Stimulated activated CD4-positive, alpha-beta T cell treated with anti-CD3 and anti-CD28 coated beads, Interleukin-15, amount 100 ng/mL, for 24 hours (primary cell): ENCODE measurements at places on chromosomes 6 and 20.

GRCh38 chr6:68728159-68728979, 93.3 kb downstream of the ADGRB3 start:
- DNase-seq, result no peak

- DNase-seq, result no peak
Observed at GRCh38 chr6:25900843-25901242, 26.8 kb upstream of the SLC17A3 start.

- DNase-seq, result no peak
Observed at GRCh38 chr6:167705211-167705750, 121.4 kb upstream of the AFDN start.

DNA sequence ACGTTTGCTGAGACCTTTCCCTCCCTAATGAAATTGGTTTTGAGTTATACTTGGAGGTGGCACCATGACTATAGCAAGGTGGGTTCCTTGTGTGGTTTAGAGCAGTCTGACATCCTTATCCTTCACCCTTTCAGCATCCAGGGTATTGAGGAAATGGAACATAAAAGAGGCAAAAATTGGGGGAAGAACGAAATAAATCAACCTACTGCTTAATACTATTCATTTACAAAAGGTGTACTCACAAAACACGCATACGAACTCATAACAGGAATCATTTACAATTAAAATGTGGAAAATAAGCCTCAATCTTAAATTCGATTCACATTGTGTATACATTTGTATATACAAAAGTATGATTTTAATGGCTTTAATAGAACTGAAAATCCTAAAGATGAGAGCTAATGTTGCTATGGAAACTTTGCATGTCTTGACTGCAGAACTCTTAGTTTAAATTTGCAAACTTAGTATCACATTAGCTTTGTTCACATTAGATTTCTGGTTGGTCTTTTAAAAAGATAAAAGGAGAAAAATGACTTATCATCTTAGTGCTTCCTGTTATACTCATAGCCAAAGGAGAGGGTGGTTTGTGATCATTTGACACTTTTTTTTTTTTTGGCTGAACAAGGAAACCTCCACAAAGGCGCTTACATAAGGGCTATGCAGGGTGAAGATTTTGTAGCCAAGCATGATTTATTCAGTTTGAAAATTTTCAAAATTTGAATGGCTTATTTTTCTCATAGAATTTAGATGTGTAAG, 76.1 kb upstream of the ATXN1 start:
- DNase-seq, result no peak

DNA sequence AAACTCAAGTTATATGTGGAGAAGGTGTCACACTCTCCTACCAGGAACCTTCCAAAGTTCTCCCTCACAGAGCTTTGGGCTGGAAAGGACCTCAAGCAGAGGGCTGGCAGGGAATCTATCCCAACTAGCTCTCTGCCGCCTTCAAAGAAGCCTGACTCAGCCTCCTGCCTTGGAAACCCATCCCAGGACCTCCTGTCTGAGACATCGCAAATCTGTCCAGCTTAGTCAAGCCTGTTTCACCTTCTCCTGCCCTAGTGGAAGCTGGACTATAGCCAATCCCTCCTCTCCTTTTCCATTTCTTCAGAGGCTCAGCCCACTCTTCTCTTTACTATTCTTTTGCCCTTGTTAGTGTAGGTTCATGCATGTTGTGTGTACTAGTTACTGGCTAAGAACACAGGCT, 48.2 kb upstream of the FOXP4 start:
- DNase-seq, result no peak

DNA sequence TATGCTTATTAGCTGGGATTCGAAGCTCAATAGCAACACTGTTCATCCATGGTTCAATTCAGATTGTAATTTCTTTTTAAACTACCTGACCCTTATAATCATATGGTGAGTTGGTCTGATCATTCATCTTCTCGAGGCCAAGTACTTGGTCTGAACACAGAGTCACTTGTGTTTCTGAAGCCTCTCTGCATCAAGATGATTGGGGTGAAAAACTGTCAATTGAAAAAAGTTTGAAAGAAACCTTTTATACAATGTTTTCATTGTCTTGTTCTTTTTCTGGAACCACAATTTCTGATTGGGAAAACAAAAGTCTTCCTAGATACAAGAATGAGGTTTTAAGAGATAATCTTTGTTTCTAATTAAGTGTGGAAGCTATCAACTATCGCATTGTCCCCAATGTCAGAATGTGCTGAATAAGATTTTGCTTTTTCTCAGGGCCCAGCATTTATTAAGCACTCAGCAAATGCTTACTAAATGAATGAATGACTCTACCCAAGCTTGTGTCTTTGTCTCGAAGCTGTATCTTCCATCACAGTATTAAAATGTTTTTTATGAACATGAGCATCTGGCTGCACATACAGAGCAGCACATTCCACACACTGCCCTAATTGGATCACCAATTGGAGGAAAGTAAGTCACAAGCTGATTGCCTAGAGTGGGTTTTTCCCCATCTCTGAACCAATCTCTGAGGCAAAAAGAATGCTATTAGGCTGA, 45.0 kb upstream of the MOXD1 start:
- DNase-seq, result no peak

DNA sequence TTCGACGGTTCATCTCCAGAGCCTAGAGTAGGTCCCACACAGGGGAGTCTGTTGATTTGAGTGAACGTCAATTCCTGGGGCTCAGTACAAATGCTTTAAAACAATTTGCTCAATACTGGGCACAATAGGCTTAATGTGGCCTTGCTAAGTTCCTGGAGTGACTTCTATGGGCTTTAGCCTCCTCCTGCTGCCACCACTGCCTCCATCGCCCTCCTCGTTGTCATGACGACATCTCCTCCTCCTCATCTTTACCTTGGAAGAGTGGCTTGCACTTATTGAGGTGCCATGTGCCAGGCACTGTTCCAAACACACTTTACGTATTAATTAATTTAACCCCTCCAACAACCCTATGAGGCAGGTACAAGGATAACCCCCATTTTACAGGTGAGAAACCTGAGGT, 11.8 kb upstream of the ZMYND8 start:
- no peak for DNase-seq

DNA sequence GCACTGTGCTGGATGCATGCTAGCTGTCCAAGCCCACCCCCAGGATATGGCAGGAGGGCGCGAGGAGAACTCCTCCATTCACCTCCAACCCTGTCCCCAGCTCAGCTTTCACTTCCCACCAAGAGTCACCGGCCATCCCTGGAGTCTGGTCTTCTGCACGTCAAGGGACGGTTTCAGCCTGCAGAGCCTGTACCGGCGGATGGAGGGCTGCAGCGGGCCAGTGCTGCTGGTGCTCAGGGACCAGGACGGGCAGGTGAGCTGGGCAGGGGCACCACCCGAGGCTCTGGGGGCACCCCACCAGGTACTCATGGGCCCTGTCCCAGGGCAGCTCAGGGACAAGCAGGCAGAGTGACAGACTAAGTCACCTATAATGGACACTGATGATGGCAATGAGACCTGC, 3.0 kb downstream of the TLDC2 start:
- DNase-seq, result no peak

- DNase-seq, result no peak
Observed at GRCh38 chr6:106421496-106421895, 61.0 kb downstream of the CRYBG1 start.

- no peak for DNase-seq
Observed at GRCh38 chr6:137780447-137781034, 86.5 kb upstream of the TNFAIP3 start.

DNA sequence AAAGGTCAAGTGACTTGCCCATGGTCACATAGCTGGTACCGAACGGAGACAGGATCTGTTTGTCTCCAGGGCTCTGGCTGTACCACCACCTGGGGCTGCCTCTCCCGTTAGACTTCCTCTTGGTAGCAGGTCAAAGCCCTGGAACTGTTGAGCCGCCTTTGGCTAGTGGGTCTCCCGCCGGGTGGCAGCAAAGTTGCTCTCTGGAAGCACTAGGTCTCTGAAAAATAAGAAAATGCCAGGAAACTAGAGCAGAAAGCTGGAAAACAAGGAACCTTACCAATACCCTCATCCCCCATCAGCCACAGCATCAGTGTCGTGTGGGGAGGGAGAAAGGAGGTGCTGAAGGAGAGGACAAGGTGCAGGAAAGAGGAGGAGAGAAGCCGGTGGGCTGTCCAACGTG, 291.0 kb upstream of the SUPT3H start:
- DNase-seq, result no peak

DNA sequence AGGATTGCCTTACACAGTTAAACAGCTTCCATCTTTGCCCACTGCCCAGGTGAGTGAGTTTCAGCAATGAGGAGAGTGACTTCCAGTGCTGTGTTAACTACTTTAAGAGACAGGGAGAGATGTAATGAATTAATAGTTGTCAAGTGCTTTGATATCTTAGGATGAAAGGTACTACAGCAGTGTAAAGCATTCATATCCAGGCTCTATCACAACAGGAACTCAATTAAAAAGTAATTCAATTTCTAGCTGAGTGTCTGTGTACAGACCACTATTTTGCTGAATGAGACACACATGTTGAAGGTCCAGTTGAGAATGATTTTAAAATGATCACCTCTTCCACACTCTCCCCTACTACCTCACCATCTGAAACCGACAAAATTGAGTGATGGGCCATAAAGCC, 70.7 kb upstream of the BEND3 start:
- DNase-seq, result no peak

DNA sequence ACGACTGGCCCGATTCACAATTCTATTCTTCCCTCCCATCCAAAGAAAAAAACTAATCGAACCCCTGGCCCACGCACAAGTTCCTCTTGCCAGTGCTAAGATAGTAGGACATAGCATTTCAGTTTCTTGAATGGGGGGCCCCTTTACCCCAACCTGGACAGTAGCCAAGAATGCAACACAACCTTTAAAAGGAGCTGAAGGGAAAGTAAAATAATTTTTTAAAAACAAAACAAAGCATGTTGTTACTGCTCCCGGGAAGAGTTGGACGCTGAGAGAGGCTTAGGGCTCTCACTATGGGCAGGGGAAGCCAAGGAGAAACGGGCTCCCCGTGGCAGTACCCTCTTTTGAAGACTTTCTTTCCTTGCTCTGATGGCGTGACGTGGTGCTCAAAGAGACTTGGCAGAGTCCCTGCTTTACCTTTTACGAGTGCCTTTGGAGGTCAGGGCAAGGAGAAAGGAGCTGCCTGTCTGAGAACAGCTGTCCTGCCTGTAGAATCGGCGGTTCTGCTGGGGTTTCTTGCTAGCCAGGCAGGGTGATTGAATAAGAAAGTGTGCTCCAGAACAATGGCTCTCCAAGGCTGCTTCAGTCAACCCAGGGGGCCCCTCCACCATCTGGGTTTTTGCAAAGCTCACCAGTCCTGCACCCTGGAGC, 5.8 kb downstream of the TFAP2C start:
- no peak for DNase-seq

DNA sequence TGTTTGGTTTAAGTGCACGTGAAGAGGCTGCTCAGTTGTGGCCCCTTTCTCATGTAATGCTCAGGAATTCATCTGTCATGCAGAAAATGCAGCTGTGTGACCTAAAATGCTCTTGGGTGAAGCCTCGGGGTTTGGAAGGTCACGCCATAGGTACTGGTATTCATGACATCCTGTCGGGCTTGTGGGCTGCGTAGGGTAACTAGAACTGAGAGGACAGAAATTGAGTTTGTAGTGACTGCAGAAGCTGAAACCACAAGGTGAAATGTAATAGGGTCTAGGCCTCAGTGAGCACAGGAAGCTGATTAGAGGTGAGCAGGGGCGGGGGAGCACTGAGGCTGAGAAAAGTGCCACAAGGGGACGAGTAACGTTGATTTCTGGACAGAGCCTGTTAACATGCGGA, 128.8 kb downstream of the SOBP start:
- peak; percentile 48 for DNase-seq

GRCh38 chr20:54076259-54076658, 5.9 kb upstream of the BCAS1 start:
- no peak for DNase-seq

GRCh38 chr6:84766799-84767525, 2.6 kb upstream of the TBX18 start:
- no peak for DNase-seq

DNA sequence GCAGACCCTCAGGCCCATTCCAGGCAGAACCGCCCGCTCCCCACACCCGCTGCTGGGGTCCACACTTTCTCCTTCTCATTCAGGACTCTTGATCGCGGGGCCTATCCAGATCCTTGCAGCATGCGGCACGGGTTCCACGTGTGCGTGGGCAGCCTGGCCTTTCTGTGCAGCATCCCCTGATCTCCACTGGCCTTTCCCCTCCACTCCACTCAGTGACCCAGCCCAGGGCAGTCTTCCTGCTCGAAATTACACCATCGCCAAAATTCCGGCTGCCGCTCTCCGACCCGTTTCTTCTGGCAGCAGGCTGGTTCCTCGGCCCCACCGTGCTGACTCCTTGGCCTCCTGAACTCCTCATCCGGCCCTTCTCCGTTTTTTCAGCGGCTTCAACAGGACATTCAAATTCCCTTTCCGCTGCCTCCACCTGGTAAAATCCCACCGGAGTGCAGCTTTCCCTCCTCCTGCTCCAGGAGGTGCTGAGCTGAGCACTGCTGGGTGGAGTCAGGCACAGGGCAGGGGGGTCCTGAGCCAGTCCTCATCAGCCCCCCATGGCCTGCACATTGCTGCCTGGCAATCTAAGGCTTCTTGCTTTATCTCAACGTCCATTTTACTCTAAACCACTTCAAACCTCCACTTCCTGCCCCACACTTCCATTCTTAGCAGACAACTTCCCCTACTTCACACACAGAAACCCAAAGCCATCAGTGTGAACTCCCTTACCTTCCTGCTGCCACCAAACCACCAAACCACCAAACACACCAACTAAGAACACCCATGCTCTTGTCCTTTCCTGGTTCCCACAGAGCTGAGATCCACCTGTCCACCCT, 9.0 kb downstream of the SFT2D1 start:
- DNase-seq, result peak; percentile 24

- no peak for DNase-seq
Observed at GRCh38 chr20:44609006-44609515, 26.7 kb downstream of the PKIG start.

- no peak for DNase-seq
Observed at GRCh38 chr6:152295346-152295745, 341.8 kb downstream of the SYNE1 start.

DNA sequence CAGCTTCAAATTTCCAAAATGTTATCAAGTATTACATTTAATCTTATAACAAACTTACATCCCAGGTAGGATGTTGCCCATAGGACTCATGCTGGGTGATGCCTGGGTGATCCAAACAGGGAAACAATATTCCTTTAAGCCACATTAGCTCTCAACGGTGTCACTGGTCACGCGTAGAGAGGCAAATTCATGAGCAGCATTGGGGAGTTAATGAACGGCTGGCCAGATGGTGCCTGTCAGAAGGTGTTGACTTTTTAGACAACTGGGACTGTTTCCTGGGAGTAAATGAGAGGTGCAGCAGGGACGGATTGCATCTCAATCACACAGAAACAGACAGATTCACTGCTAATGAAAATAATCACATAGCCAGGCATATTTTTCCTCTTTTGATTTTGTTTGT, 83.3 kb upstream of the ID4 start:
- no peak for DNase-seq

GRCh38 chr6:42644211-42644610, 78.2 kb downstream of the PRPH2 start:
- no peak for DNase-seq
